ENCODE measurements at places on chromosomes 11 and 22.

- no peak for DNase-seq
These were observed 12.4 kb upstream of the PPM1F start for GRCh38 chr22:21964918-21965484.

GRCh38 chr11:86460461-86461385 lies 86.0 kb downstream of the CCDC81 start:
- DNase-seq: no peak

GRCh38 chr11:31246451-31247165 lies 122.9 kb downstream of the DCDC1 start:
- no peak for DNase-seq

DNA sequence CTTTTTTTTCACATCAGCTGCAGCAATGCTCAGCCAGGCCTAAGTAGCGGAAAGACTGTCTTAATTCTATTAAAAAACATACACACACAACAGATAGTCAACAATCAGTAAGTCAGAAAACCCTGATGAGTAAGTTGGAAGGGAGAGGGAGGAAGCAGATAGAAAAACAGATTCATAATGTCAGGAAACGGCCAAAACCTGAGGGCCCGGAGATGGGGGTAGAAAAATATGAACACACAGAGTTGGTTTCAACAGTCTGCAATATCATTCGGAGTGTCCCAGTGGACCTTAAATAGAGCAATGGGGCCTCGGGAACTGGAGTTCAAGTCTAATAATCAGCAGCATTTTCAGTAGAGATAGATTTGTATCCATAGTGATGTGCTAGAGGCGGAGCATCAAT lies 14.8 kb downstream of the LRRC55 start:
- no peak for DNase-seq

DNA sequence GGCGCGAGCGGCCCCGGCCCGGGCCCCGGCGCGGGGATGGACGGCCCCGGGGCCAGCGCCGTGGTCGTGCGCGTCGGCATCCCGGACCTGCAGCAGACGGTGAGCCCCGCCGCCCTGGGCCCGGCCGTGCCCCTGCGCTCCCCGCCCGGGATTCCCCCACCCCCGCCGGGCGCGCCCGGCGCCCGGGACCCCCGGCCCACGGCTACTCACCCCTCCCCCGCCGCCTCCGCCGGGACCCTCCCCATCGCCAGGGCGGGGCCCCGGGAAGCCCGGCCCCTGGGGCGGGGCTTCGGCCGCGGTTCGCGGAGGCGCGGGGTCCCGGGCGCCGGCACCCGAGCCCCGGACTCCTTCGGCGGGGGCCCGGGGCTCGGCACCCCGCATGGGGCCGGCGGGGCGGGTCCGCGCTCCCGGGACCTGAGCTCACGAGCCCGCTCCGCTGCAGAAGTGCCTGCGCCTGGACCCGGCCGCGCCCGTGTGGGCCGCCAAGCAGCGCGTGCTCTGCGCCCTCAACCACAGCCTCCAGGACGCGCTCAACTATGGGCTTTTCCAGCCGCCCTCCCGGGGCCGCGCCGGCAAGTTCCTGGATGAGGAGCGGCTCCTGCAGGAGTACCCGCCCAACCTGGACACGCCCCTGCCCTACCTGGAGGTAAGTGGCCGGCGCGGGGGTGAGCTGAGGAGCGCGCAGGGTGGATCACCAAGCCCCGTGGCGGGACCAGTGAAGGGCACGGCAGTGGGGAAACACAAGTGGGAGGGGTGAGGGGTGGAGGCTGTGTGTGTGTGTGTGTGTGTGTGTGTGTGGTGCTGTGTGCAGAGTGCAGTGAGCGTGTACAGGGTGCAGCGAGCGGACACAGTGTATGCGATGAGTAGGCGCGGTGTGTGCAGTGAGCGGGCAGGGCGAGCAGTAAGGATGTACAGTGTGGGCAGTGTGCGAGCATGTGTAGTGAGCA lies 2.3 kb downstream of the SHANK3 start:
- no peak for DNase-seq

- no peak for DNase-seq
These were observed 25.9 kb upstream of the LYVE1 start for GRCh38 chr11:10594407-10594806.

GRCh38 chr11:32884770-32885384 lies 7.7 kb upstream of the QSER1 start:
- peak; percentile 27 for DNase-seq

GRCh38 chr22:20036535-20037392 lies 15.9 kb downstream of the TANGO2 start:
- DNase-seq: no peak

DNA sequence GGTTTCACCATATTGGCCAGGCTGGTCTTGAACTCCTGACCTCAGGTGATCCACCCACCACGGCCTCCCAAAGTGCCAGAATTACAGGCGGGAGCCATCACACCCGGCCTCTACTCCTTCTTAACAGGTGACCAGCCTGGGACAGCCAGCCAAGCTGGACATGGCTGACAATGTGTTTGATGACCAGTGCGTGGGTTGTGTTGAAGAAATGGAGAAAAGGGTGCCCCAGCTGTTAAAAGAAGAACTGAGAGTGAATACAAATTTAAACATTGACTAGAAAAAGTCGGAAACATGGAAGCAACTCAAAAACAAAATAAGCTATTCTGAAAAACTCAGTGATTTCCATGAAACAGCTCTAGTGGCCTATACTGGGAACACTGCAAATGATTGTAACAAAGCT lies 86.5 kb upstream of the CLPB start:
- DNase-seq: no peak

DNA sequence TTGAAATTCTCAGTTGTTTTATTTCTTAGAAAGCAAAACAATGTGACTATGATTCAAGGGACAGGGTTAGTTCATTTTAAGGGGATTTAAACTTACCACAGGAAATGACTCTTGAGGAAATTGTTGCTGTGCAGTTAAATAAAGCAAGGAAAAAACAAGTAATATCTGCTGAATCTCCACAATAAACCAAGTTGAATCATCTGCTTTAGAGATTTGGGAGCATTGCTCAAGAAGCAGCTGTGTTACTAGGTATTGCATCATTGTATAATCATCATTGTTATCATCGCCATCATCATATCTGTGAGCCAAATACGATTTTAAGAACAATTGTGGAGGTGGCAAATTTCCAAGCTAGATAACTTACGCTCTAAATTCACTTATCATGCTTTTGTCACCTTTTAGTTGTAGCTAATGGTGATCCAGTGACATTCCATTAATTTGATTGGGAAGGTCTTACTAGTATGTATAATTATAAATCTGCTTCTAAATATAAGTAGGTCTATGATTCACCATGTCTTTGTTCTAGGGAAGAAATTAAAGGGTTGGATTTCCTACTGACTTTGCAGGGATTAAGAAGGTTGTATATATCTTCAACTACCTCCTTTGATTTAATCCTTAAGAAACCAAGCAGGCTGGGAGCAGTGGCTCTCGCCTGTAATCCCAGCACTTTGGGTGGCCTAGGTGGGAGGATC lies 19.9 kb downstream of the MMP10 start:
- DNase-seq: peak; percentile 9

GRCh38 chr11:62905296-62905695 lies 15.9 kb downstream of the CHRM1 start:
- DNase-seq: no peak

GRCh38 chr11:73760135-73760678 lies 667 bp downstream of the RAB6A start:
- DNase-seq: no peak

DNA sequence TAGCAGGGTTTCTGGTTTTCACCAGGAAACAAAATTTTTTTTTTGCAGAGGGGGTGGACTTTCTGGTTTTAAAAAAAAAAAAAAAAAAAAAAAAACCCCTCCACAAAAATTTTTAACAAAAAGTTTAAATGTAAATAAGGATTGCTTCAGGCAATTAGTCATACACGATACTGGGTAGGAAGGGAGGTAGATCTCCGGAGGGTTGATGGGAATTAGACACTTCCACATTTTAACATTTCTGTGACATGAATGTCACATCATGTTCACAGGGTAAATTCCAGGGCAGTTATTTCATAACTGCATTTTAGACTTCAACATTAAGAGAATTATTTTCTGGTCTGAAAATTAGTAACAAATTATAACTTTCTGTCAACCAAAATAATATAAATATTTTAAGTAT lies 15.9 kb downstream of the NUP98 start:
- DNase-seq: no peak

DNA sequence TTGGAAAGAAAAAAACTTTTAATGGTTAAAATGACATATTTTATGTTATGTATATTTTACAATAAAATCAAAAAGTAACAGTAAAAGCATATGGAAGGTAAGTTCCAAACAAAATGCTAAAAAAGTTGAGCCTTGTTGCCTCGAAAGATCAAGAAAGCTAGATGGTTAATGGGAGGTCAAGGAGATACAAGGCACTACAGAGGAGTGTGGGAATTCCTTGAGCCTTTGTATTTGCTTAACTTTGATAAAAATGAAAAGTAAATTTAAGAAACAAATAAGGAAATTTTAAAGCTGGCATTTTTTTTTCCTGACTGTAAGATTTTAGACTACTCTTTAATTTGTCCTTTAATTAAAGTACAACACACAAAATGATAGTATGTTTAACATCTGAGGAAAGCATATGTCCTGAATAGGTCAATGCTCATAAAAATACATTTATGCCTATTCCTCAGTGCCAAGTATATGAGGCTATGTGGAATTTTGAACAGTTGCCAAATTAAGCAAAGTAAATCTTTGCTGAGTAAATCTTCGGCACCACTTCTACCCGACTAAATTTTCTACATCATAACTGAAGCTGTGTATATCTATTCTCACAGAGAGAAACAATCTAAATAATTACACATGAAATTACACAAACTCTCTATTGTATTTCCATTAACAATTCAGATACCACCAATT lies 108.8 kb downstream of the TTC28 start:
- no peak for DNase-seq

DNA sequence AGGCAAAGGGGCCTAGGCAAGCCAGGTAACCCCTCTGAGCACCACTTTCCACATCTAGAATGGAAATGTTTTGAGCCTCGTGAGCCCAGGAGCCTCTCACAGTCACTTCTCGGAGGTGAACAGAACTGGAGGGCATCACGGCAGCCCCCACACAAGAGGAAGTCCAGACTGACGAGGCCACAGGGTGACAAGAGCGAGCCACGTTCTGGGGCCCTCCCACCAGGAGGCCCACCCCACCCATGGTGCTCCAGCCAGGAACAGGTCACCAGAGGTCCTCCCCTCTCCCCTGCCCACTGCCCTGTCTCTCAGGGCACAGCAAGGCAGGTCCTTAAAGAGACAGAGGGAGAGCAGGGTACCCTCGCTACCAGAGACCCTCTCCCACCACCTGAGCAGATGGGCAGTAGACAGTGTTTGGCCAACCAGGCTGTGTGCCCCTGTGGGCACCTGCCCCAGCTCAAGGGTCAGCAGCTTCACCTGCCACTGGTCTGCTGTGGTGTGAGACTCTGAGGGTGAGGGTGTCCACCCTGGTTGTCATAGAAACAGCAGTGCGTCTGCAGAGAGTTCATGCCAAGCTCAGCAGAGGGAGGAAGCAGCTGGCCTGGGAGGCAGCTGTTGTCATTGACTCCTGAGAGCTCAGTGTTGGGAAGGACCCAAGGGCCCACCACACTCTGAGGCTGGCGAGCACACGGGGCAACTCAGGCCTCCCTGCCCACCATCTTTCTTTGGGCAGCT lies 31.4 kb downstream of the RSPH14 start:
- no peak for DNase-seq

- no peak for DNase-seq
These were observed 456.2 kb downstream of the TBC1D22A start for GRCh38 chr22:47218671-47219070.

GRCh38 chr22:29257751-29258181 lies 10.0 kb downstream of the RHBDD3 start:
- no peak for DNase-seq

- DNase-seq: no peak
These were observed 37.9 kb downstream of the SBF1 start for GRCh38 chr22:50436841-50437341.

- DNase-seq: no peak
These were observed 114.0 kb downstream of the NAV2 start for GRCh38 chr11:19826606-19827005.

- no peak for DNase-seq
These were observed 31.9 kb downstream of the PLEKHA7 start for GRCh38 chr11:16982256-16982671.

DNA sequence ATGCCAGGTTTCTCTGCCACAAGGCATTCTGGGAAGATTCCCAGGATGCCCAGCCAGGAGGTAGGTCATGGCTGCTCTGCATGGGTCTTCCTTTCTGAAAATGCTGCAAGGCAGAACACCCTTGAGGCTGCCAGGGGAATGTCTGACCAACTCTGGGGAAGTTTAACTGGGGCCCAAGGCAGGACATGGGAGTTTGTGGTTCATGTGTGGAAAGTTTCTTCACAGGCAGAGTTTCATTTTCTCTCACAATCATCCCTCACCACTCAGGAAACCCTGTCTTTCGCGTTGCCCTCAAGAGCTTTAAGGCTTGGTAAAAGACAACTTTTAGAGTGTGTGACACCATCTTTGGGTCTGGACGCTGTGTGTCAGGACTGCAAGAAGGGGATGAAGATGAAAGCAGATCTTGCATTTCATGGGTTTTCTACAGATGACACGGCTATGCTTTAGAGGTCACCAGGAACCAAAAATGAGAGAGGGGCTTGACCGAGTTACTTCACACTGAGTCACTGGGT lies 133.5 kb downstream of the CD44 start:
- peak; percentile 17 for DNase-seq

GRCh38 chr11:22976146-22976545 lies 115.9 kb upstream of the CCDC179 start:
- no peak for DNase-seq

DNA sequence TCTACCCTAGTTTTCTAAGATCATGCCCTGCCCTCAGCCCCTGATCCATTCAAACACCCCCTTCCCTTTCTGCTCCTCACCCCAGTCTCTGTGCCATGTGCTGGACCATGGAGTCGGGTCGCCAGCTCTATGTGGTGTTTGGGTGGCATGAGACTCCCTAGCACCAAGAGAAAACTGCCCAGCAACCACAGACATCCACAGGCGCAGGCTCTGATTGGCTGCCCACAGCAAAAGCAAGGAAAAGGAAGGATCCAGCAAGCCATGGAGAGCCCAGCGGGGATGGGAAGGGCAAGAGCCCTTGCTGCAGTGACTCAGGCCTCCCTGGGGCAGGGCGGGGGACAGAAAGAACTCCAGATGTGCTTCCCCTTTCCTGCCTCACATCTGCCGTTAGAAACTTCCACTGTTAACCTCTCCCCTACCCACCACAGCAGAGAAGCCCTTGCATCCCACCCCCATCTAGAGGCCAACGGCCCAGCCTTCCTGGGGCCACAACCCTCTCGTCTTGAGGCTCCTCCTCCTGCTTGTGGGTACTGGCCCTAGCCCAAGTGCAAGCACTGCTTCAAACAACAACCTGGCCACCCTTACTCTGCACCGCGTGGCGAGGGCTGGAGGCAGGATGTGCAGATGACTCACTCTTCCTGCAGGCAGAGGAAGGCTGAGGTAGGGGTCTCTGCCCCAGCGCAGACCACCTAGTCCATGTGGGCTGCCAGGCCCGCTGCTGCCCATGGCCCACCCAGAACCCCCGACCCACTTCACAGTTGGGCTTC lies 9.7 kb upstream of the AHNAK start:
- DNase-seq: peak; percentile 95

- no peak for DNase-seq
These were observed 350.6 kb upstream of the RAG2 start for GRCh38 chr11:36948460-36949127.
